ENCODE measurements at places on chromosomes 5 and 9. TPM values are rescaled to one million over a fixed set of nuclear protein-coding genes. Genes with fewer than 3 reads are reported as not detected.
A peak's percentile ranks its signal among the peaks of the same experiment; 100 is the strongest.

The TARS1 gene
- 48.1 TPM for total RNA-seq

The ANKRD34B gene
- total RNA-seq = not detected

The TIMD4 gene
- not detected for total RNA-seq

The NR4A3 gene
- 39.3 TPM for total RNA-seq

GRCh38 chr9:69542942-69543704 is 129.0 kb downstream of the APBA1 start:
- no peaks in the 10 kb centered on the region for H3K36me3 ChIP-seq
- H3K27ac ChIP-seq = no peak overlapping the region
- H3K27me3 ChIP-seq = no peaks in the 10 kb centered on the region
- no peaks in the 10 kb centered on the region for H3K4me1 ChIP-seq

DNA sequence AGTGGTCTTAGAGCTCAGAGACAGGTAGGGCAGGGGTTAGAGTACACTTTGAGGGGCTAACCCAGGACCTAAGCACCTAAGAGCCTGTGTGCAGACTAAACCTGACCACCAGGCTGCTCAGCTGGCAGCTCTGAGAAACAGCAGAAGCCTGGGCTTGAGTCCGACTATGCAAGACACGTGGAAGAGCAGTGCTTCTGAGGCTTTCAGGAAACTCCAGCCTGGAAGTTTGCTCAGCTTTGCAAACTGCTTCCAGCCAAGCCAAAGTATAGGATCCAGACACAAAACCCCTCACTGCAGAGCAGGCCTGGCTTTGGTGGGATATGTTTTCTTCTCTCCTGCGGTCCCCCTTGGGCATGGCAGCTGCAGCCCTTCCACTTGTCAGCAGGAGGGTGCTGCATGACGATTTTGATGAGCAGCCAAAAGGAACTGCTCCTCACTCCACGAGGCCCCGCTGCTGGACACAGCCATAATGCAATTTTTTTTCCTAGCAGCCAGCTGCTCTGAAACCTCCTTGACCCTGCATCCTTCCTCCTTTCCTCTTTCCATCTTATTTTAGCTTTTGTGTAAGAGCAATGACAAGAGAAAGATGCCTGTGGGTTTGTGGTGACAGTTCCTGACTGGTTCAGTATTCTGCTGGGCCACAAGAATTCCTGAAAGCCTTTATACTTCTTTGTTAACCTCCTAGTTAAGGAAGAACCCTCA is 123.1 kb downstream of the LIFR start:
- H3K27me3 ChIP-seq = no peaks in the 10 kb centered on the region
- peak; percentile 57 for DNase-seq

GRCh38 chr9:34326690-34327089 is 2.4 kb downstream of the KIF24 start:
- H3K36me3 ChIP-seq = no peaks in the 10 kb centered on the region
- no peak overlapping the region for H3K4me3 ChIP-seq
- no peaks in the 10 kb centered on the region for H3K27me3 ChIP-seq
- no peak for DNase-seq

DNA sequence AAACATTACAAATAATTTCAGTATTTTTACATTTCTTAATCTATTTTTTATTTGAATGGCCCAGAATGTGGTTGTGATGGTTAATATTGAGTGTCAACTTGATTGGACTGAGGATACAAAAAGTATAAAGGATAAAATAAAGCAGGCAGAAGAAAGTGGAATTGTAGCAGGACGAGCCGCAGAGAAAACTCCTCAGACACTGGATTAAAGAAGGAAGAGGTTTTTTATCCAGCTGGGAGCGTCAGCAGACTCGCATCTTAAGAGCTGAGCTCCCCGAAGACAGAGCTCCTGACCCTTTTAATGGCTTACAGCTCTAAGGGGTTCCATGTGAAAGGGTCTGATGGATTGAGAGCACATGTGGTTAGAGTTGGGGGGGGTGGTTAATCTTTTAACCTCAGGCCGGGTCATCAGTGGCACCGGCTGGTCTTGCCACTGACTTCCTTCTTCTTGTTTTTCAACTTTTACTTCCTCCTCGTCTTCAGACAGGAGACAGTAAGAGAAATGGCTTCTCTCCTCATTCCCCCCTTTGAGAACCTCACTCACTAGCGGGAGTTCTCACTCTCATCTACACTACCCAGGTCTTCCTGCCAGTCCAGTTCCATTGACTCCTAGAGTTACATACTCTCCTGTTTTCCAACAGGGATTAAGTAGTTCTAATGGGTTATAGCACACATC is 80.0 kb downstream of the TMEM161B start:
- H3K4me3 ChIP-seq = no peak overlapping the region
- DNase-seq = no peak

- H3K27ac ChIP-seq = no peak overlapping the region
- H3K4me3 ChIP-seq = no peak overlapping the region
- H3K36me3 ChIP-seq = no peaks in the 10 kb centered on the region
- no peak for DNase-seq
- H3K4me1 ChIP-seq = no peaks in the 10 kb centered on the region
Observed at GRCh38 chr9:13550519-13550918, 271.0 kb upstream of the MPDZ start.

- no peaks in the 10 kb centered on the region for H3K27me3 ChIP-seq
- no peaks in the 10 kb centered on the region for H3K4me1 ChIP-seq
- no peaks in the 10 kb centered on the region for H3K36me3 ChIP-seq
- DNase-seq = no peak
- no peak overlapping the region for H3K27ac ChIP-seq
Observed at GRCh38 chr5:130706696-130707095, 458.4 kb downstream of the HINT1 start.

DNA sequence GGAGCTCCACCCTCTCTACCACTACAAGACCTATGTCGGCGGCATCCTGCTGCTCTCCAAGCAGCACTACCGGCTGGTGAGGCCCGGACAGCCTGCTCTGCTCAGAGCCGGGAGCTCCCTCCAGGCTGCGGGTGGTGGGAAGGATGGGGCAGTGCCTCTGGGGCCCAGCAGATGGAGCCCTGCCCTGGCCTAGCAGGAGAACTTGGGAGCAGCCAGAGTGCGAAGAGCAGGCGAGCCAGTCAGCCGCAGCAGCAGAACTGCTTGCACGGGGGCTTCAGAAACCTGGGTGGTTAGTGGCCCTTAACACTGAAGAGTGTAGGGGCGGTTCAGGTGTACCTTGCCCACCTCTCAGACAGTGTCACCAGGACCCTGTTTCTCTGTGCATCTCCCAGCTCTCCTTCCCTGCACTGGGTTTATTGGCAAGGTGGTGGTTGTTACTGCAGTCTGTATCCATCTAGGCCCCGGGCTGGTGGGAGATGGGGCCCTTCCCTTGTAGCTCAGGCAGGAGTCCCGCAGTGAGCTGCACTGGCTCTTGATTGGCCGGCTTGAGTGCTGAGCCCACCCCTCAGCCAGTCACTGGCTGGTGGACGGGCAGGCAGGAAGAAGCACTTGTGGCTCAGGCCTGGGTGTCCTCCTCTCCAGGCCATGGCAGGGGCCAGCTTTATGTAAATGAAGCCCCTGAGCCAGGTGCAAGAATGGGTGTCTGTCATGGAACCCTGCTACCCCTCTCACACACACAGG is 7.7 kb downstream of the B4GALT7 start:
- DNase-seq = peak; percentile 73
- no peak overlapping the region for H3K27ac ChIP-seq
- H3K27me3 ChIP-seq = no peaks in the 10 kb centered on the region

- H3K27ac ChIP-seq = no peak overlapping the region
- H3K4me1 ChIP-seq = peaks cover 32% of the 10 kb centered on the region
- no peaks in the 10 kb centered on the region for H3K27me3 ChIP-seq
Observed at GRCh38 chr9:94923326-94924089, 197.0 kb downstream of the AOPEP start.

- no peaks in the 10 kb centered on the region for H3K27me3 ChIP-seq
- H3K4me1 ChIP-seq = no peaks in the 10 kb centered on the region
- no peak overlapping the region for H3K4me3 ChIP-seq
Observed at GRCh38 chr5:59832577-59833301, 60.8 kb downstream of the PDE4D start.

- no peaks in the 10 kb centered on the region for H3K4me1 ChIP-seq
- H3K27me3 ChIP-seq = no peaks in the 10 kb centered on the region
Observed at GRCh38 chr9:113628621-113629020, 165.1 kb downstream of the RGS3 start.
